HT-29 (cell line): ENCODE measurements at places on chromosomes 3 and 15.
A peak's percentile ranks its signal among the peaks of the same experiment; 100 is the strongest.

DNA sequence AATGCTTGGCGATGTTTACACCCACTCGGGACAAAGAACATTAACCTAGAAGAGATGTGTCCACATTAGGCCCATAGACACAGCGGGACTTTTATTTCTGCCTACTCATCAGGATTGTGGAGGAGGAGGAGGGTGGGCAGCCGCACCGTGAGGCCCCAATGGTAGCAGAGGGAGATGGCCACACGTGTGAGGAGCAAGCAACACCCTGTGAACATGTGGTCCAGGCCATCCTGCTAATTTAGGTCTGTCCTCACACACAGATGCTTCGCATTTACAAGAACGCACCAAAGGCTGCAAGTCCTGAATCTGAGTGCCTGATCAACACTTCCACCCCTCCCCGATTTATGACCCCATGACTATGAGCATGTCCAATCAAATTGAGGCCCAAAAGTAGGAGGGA, 560.0 kb downstream of the GABRG3 start:
- no peak for DNase-seq

GRCh38 chr15:25900901-25901300, 37.8 kb upstream of the ATP10A start:
- DNase-seq, result no peak

- DNase-seq, result no peak
Observed at GRCh38 chr3:74124782-74125181, 489.7 kb downstream of the CNTN3 start.

- no peak for DNase-seq
Observed at GRCh38 chr3:146416366-146416765, 53.0 kb downstream of the PLSCR2 start.

DNA sequence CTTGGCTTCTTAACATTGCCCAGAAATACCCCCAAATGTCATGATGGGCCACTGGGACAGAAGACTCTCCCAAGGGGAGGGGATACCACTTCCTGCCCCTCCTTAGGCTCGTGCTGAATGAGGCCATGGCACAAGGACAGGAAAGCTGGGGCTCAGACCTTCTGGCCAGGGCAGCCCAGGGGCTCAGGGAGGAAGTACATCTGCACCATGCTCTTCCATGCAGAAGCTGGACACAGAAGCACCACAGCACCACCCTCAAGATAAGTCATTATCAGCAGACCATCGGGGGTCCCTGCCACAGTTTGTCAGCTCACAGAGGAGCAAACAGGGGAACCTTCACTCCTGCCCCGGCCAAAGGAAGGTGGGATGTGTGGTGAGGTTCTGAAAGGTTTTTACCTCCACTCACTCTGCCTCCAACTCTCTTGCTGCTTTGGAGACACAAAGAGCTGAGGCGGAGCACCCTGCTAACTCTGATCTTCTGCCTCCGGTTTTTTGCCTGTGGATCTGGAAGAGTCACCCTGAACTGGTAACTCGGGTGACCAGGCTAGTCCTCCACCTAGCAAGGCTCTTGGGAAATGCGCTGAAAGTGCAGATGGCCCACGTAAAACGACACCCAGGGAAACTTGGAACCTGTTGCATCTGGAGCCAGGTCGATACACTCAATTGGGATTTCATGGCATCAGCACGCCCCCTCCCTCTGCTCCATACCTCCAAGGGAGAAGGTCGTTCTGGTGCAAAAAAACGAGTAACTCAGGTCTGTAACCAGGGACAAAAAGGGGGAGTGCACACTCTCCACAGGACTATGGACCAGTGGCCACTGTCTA, 8.3 kb downstream of the BMF start:
- DNase-seq, result no peak

- no peak for DNase-seq
Observed at GRCh38 chr3:168495270-168495669, 399.5 kb upstream of the GOLIM4 start.

DNA sequence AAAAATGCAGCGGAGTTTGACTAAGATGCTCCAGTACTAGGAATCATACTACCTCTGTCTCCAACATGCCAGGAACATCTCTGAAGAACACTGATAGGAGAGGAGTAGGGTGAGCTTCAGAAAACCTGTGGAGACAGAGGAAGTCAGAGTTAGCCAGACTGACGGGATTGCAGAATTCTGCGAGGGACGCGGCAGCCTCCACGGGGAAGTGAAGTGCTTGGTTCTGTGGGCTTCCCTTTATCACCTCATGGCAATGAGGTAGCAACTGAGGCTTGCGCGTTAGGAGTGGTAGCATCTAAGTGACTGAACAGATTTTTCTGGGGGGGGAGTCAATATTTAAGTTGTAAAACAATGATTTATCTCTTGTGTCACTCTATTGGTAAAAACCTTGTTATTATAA, 226.3 kb downstream of the MCTP2 start:
- DNase-seq, result no peak

- DNase-seq, result no peak
Observed at GRCh38 chr3:161343540-161343939, 27.8 kb downstream of the SPTSSB start.

GRCh38 chr3:99976584-99976983, 137.7 kb downstream of the FILIP1L start:
- no peak for DNase-seq

GRCh38 chr3:197525706-197526105, 30.1 kb downstream of the BDH1 start:
- DNase-seq, result no peak

GRCh38 chr15:79004336-79004735, 59.5 kb upstream of the CTSH start:
- peak; percentile 67 for DNase-seq

GRCh38 chr3:71436337-71436736, 147.2 kb downstream of the FOXP1 start:
- DNase-seq, result no peak

DNA sequence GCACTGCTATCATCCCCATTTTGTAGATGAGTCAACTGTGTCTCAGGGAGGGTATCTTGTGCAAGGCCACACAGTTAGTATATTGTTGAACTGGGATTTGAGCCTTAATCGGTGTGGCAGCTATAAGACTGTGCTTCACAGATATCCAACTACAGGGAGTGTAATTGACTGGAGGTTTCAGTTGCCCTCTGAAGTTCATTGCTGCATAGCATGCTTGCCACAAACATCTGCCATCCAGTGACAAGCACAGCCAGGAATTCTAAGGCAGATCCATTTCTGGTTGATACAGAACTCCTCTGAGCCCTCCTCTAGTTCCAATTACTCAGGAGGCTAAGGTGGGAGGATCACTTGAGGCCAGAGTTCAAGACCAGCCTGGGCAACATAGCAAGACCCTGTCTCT, 16.4 kb downstream of the FSD2 start:
- DNase-seq, result no peak

GRCh38 chr15:78810362-78811123, 721 bp downstream of the ADAMTS7 start:
- DNase-seq, result peak; percentile 58

DNA sequence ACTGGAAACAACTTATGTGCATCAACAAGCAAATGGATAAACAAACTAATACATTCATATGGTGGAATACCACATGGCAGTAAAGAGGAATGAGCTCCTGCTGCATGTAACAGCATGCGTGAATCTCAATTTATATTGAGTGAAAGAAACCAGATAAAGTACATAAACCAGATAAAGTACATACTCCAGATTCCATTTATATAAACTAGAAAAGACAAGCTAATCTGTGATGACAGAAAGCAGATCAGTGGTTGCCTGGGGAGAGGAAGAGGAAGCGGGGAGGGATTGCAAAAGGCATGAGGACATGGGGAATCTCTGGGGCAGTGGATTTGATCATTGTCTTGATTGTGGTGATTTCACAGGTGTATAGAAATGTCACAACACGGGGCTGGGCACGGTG, 34.2 kb downstream of the LIMD1 start:
- no peak for DNase-seq

DNA sequence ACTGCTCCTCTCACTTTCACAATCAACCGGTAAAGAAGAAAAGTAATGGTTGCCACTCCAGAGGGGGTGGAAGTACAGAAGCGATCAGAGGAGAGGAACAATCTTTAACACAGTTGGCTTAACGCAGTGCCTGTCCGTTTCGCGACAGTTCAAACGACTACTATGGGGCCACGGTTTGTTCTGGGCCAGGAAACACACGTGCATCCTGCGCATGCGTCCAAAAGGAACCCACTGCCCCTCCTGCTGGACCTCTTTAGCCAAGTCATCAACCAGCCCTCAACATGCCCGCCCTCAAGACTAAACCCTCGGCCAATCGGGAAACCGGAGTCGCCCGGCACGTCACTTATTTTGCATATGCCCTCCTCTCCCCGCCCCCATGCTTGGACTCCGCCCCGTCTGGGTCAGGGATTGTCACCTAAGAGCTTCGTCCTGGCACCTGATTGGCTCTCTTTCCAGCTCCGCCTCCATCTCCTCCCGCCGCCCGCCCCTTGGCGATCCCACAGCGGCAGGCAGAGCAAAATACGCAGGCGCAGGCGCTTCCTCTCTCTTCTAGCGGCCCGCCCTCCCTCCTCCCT, 345 bp upstream of the CDV3 start:
- DNase-seq, result peak; percentile 100

GRCh38 chr3:188706599-188706998, 465.2 kb upstream of the TPRG1 start:
- DNase-seq, result no peak

DNA sequence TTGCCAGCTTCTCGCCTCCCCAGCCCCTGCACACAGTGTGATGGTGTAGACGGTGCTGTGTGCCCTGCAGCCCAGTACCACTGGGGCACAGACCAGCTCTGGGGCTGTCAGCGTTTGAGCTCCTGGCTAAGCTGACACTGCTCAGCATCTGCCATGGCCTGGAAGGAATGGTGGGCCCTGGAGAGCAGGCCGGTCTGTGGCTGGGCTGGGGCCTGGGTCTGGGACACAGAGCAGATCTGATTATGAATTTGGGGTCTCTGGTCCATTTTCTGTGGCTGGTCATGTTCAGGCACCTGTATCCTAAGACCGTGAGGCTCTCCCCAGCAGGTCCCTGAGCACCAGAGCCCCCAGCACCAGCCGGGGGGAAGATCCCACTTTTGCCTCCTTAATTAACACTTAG, 34.7 kb downstream of the HCN4 start:
- no peak for DNase-seq

DNA sequence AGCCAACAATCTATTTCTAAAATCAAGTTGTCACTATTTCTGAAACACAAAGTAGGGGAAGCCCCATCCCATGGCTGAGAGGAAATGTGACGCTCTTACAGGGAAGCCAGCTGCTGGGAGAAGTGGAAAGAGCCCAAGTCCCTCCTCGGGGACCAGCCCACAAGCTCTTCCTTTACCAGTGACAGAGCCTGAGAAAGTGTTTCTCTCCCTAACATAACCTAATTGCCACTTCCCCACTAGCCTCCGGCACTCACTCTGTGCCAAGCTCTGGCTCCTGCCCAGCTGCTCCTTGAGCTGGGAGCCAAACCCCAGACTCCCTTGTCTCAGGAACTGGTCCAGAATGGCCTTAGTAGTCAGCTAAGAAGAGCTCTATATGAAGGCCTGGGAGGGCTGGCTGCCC, 42.9 kb downstream of the TNFAIP8L3 start:
- DNase-seq, result no peak

GRCh38 chr3:187773233-187774184, 28.2 kb upstream of the BCL6 start:
- DNase-seq, result no peak

DNA sequence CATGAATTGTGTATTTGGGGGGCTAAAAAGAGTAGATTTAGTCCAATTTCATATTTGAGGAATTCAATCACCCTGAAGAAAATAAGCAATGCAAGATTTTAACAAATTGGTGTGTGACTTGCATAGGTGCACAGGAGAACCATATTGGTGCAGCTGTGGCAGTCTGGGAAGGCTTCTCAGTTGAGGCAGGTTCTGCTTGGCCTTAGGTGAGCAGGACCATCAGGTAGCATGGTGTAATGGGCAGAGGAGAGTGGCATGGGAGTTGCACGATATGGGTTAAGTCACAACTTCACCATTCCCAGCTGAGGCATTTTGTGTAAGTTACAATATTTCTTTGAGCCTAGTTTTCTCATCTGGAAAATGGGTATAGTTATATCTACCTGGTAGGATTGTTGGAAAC, 10.5 kb downstream of the EBLN2 start:
- no peak for DNase-seq

DNA sequence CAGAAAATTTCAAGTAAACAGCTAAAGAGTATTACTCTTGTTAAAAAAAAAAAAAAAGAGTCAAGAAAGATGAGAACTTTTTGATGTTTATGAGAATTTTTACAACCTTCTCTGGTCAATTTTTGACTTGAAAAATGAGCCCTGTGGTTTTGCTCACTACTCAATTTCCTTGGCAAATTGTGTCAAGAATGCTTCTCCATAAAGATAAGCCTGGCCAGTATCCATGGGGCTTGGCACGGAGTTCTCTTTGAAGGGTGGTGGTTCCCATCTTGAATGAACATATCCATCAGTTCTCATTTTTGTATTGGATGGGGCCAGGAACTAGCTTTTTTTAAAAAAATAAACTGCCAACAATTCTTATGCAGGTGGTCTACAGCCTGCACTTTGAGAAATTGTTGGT, 179.9 kb downstream of the RYR3 start:
- no peak for DNase-seq

- DNase-seq, result no peak
Observed at GRCh38 chr3:154764856-154765640, 315.1 kb upstream of the MME start.

GRCh38 chr3:50495609-50496423, 7.6 kb downstream of the CACNA2D2 start:
- DNase-seq, result no peak

- no peak for DNase-seq
Observed at GRCh38 chr15:29734917-29735572, 87.2 kb downstream of the TJP1 start.

DNA sequence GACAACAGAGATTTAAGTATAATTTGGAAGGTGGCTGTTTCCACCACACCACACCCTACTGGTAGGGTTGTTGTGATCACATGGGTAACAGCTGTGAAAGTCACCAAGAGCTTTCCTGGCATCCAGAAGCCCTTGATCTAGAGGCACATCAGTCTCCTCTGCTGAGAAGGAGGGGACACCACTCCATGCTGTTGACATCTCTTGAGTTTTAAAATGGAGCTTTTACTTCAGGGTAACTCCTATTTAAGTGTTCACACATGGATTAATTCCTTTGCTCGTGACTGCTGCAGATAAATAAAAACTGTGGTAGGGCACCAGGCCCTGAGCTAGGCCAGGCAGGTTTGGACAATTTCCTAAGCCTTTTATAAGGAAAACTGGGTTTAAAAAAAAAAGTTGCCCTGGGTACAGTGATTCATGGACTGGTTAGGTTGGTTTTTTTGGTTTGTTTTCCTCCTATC, 7.5 kb downstream of the EXOSC7 start:
- DNase-seq, result no peak

GRCh38 chr3:39376959-39377634, 6.1 kb upstream of the SLC25A38 start:
- no peak for DNase-seq
